ENCODE measurements at places on chromosomes 5 and 9. TPM values are rescaled to one million over a fixed set of nuclear protein-coding genes. Genes with fewer than 3 reads are reported as not detected.

GRCh38 chr9:126470241-126470993, 143.3 kb upstream of the LMX1B start:
- DNase-seq, result no peak

DNA sequence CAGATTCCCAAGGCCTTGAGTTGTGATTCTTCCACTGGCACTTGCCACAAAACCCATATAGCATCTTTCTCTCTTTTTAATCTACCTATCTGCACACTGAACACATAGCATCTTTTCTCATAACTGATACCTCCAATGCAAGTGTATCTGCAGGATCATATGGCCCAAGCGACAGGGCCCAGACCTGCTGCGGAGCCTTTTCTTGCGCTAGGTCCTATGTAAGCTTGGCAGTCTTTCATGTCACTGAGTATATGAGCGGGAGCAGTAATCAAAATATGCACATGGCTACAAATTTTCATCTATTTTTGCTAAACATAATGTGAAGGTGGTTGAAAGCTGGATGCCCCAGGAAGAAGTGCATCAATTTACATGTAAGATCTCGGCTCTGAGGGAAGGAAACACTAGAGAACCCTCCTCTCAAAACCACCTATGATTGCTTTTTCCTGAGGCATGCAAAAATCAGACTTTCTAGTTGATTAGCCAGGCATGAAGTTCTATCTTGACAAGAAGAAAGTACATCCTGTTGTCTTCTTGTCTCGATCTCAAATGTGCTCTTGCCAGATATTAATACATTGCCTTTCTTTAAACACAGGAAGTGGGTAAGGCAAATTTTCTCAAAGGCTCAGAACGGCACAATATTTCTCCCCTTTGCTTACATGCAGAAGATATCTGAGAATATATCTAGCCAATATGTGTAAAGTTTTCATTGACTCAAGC, 26.9 kb upstream of the CEMIP2 start:
- no peak for DNase-seq

DNA sequence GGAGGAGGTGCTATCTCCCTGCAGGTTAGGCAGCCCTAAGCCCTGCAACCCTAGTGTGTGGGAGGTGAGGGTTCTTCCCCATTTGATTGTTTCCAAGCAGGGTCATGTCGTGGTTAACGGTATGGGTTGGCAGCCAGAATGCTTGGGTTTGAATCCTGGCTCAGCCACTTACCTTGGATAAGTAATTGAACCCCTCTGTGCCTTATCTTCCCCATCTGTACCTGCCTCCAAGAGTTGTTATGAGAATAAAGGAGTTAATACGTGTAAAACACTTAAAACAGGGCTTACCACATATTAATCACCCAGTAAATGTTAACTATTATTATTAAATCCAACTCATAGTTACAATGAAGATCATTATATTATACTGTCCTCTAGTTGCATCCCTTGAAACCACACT, 52.2 kb upstream of the SPATA31E1 start:
- DNase-seq, result no peak

The PDLIM4 gene
- 4.2 TPM for total RNA-seq

The MSANTD3 gene
- total RNA-seq, result 8.8 TPM

DNA sequence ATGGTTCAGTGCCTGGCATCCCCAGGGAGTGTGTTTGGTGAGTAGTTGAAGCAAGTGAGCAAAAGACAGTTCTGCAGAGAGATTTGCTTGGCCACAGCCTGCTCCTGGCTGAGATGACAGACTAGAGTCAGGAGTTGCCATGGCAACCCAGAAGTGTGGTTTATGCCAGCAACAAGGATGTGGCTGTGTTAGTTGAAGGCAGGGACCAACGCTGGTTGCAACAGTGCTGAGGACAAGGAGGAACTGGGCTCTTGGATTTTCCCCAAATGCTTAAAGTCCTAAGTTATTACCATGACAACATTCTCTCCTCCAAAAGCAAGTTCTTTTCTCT, 2.7 kb downstream of the NXNL2 start:
- DNase-seq, result peak; percentile 65

DNA sequence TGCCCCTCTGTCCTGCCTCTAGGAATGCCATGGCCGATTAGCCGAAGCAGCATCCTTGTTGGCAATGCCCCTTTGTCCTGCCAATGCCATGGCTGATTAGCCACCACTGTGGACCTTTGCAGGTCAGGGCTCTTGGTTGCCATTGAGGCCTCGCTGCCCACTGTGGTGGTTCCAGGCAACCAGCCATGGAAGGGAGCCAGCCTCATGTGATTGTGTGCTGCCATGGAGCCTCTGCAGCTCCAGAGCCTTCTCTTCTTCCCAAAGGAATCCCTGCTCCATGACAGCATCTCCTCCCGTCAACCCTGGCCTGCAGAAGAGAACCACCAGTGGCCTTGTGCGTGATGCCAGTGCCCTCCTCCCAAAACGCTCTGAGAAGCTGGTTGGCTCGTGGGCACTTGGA, 187.0 kb downstream of the CACNA1B start:
- no peak for DNase-seq
